ENCODE measurements at places on chromosomes 2 and 18.

DNA sequence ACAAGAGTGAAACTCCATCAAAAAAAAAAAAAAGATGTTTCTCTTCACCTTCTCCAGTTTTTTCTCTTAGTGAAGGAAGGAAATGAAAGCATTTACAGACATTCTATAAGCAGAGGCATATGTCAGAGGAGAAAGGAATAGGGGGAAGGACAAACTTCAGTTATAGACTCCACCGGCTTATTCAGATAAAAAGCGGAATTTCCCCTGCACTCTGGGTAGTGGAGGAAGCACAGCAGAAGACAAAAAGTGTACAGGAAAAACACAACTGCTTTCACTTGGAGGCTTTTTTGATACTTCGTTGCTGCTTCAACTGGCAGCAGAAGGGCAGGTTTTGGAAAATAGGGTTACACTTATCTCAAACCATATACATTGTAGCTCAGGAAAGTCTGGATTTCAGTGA, 3.2 kb upstream of the MGAT4A start:
- no peak for DNase-seq

- no peak for DNase-seq
Observed at GRCh38 chr2:201937343-201937742, 96.3 kb upstream of the FZD7 start.

- no peak for DNase-seq
Observed at GRCh38 chr2:75491129-75491753, 69.5 kb downstream of the EVA1A start.

DNA sequence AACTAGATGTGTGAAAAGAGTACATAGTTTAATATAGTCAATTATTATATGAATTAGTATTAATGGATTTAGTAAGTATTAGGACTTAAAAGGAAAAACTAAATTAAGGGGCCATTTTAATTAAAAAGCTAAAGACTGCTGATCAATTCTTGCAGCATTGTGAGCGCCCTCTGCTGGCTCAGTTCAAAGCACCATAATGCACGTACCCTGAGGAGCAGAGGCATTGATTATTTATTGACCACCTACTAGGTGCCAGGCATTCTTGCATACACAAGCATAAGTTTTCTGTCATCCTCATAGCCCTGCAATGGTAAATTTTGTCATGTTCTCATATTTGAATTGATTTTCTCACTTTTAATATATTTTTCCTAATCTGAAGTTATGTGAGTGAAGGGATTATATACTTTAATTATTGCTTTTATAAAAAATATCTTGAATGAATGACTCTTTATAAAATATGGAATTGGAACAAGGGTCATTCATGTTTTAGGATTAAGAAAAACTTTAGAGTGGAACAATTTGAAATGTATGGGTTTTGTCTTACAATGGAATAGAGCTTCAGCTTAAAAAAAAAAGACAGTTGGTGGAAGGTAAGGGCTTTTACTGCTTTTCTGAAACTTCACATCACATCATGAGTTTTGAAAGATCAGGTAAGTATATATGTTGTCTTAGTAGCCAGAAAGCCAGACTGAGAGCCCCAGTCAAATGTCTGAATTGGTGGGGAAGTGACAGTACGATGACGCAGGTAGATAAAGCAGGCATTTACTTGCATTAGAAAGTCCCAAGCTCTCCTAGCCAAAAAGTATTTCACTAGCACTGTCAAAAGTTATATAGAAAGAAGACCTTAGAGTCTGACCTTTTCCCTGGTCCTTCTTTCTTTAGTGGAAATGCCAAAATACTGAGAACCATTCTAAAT, 9.7 kb downstream of the ITGA4 start:
- DNase-seq = peak; percentile 49

- no peak for DNase-seq
Observed at GRCh38 chr2:84201158-84201557, 257.9 kb downstream of the SUCLG1 start.

GRCh38 chr2:152099367-152100050, 665 bp upstream of the CACNB4 start:
- no peak for DNase-seq

DNA sequence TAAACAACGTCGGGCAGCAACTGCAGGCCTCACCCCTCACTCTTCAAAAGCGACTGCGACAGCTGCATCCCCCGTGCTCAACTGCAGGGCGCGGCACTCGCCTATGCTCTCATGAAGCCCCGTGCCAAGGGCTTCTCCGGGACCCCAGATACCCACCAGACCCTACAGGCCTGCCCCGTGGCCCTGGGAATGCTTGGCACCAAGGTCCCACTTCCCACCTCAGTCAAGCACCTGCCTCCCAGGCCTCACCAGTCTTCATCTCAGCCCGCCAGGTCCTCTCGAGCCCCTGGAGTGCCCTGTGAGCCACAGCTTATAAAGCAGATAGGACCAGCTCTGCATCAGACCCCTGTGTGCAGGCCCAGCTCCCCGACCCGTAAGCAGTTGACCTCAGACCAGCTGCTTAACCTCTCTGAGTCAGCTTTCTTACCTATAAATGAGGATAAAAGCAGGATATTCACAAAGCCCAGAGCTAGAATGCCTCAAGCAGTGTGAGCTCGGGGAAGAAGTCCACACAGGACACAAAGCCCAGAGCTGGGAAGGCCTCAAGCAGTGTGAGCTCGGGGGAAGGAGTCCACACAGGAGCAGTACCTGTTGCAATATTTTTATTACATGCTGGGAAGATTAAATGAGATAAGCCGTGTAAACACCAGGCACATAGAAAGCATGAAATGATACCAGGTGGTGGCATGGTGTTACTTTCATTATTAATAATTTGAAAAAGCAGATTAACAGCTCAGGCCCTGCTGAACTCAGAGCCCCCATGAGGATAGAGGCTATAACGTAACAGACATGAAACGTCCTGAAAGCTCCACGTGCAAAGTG, 96.9 kb downstream of the HDAC4 start:
- DNase-seq = no peak

GRCh38 chr2:101623031-101623521, 74.4 kb upstream of the MAP4K4 start:
- no peak for DNase-seq

GRCh38 chr2:225353579-225354085, 45.9 kb upstream of the NYAP2 start:
- DNase-seq = no peak

- peak; percentile 25 for DNase-seq
Observed at GRCh38 chr18:58044370-58045241, 580 bp downstream of the NEDD4L start.

- no peak for DNase-seq
Observed at GRCh38 chr2:225270861-225271260, 128.6 kb upstream of the NYAP2 start.

DNA sequence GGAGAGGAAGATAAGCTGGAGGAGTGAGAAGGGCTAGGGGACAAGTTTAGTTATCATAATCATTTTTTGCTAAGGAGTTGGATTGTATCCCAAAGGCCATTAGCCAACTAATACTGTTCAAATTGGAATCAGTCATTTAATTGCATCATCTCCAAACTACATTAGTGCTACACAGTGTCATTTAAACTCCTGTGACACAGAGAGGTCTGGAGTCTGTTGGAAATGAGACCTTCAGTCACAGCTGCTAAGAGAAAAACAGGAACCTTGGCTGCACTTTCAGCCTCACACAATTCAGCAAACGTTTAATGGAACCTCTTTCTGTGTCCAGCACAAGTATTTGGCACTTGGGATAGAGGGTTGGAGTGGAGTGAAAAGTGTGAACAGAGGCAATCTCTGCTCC, 175.5 kb upstream of the MGAT5 start:
- no peak for DNase-seq

- DNase-seq = no peak
Observed at GRCh38 chr2:227615181-227615580, 541 bp upstream of the SCYGR3 start.

- DNase-seq = no peak
Observed at GRCh38 chr2:150144546-150145298, 342.7 kb downstream of the RND3 start.

DNA sequence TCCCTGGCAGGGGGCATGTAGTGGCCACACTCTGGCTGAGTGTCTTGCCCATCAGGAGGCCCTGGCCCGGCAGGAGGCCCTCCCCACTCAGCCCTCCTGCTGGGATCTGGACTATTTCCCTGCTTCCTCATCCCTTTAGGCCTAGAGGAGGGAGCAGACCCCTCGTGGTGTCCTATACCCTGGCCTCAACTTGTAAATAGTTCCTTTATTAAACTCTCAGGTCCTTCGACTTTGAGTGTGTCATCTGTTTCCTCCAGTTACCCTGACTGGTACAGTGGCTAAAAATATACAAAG, 166.7 kb upstream of the GLI2 start:
- no peak for DNase-seq

DNA sequence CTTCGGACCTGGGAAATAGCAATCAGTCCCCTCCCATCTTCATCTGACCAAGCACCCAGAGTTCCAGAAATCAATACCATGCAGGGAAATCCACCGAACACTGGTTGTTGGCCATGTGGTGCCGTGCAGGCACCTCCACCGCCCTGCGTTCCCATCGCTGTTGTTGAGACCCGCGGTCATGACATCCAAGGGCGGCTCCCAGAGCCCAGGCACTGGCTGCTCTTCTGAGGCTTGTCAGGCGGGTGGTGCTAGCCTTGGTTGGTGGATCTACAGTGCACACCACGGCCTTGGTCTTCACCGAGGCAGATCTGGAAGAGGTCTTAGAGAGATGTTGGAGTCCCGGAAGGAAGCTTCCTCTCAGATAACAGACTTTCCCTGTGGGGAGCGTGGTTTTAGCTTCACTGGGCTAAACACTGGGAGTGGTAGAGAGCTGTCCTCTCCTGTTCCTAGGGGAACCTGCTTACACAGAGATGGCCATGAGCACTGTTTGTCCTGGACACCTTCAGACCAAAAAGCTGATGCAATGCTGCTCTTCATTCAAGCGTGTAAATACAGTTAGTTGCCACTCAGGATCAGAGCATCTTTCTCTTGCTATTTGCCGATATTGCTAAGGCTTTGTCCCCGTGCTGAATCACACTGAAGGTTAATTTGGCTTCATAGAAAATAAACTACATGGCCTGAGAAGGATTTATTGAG, 58.3 kb downstream of the SMIM21 start:
- DNase-seq = no peak

GRCh38 chr18:5998166-5998881, 103.0 kb upstream of the TMEM200C start:
- no peak for DNase-seq

DNA sequence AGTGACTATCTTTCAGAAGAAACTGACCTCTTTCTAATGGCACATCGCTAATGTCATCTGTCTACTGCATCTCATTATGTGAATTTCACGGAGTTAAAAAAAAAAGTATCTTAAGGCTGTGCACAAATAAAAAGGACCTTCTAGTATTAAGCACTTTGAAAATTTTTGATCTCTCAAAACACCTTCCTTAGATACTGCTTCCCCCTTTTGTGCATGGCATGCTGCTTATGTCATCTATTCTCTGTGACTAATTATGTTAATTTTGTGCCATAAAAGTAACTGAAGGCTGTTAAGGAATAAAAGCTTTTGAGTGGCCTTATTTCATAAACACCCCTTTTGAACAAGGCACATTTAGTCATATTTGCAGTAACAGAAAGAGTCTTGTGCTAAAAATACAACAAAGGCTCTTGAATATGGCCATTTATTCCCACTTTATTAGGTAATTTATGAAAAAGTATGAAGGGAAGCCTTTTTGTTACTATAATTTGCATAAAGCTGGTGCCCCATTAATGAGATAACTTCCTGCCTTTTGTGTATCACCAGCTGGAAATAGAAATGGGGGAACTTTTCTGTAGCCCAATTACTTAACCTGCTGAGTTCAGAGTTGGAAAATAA, 1412.0 kb upstream of the ZEB2 start:
- DNase-seq = no peak

DNA sequence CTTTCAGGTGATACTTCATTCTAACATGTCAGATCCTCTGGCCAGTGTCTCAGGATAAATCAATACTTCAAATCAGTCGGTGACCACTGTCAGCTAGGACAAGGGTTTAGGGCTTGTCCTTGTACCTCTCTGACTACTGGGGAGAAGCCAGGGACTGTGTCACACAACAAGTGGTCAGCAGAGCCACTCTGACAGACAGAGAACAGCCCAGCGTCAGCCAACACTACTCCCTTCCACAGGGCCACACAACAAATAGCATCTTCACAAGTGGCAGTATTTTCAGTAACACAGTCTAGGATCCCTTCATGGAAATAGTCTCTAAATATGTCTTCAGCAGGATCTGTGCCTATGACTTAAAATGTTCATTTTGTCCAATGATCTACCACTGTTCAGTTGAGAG, 14.2 kb downstream of the FLACC1 start:
- DNase-seq = no peak

- no peak for DNase-seq
Observed at GRCh38 chr18:77059294-77059916, 73.2 kb downstream of the MBP start.

GRCh38 chr2:74551530-74551929, 2.2 kb downstream of the LOXL3 start:
- no peak for DNase-seq

DNA sequence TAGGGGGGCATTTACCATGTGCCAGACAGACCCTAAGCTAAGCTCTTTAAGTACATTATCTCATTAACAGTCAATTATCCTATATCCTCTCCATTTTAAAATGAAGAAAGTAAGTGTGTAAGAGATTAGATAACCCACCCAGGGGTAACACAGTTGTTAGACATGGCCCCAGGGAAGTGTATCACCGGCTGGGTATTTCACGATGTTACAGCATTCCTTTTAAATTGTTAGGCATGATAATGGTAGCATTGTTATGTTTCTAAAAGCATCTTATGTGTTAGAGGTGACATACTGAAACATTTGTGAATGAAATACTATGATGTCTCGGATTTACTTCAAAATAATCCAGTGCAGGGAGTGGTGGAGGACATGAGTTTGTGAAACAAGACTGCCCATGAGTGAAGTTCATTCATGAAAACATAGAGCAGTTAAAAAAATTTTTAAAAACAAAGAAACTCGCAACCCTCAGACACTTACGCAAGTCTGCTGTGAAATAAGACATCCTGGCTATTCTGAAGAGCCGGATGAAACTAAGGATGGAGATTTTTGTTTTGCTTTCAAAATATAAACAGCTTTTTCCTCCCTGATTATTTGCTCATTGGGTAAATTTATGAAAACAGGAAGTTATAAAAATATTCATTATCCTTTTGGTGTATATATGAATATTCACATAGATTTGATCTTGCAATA, 54.9 kb downstream of the IL1RL2 start:
- no peak for DNase-seq

- DNase-seq = no peak
Observed at GRCh38 chr18:14933964-14934363, 186.0 kb downstream of the ANKRD30B start.

GRCh38 chr18:27656905-27657304, 471.8 kb upstream of the CHST9 start:
- no peak for DNase-seq

DNA sequence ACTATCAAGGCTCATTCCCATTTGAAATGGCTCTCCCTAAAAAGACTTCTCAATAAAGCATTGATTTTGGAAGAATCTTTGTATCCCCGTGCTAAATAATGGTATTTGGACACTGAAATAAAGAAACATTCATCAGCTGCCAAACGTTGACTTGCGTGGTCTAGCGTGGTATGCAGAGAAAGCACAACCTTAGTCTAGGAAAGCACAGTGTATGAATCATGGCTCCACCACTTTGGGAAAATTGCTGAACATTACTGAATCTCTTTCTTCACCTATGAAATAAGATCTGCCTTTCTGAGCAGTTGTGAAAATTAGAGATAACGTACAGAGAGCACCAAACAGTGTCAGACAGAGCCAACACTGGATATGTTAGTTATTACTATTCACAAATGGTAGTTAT, 353.9 kb downstream of the SS18 start:
- no peak for DNase-seq

All from stimulated activated CD8-positive, alpha-beta memory T cell treated with anti-CD3 and anti-CD28 coated beads, Interleukin-15, amount 100 ng/mL, for 48 hours (primary cell).